Activated CD4-positive, alpha-beta memory T cell treated with anti-CD3 and anti-CD28 coated beads for 36 hours (primary cell): ENCODE measurements at places on chromosomes 7 and 10. TPM values are rescaled to one million over a fixed set of nuclear protein-coding genes. Genes with fewer than 3 reads are reported as not detected.

DNA sequence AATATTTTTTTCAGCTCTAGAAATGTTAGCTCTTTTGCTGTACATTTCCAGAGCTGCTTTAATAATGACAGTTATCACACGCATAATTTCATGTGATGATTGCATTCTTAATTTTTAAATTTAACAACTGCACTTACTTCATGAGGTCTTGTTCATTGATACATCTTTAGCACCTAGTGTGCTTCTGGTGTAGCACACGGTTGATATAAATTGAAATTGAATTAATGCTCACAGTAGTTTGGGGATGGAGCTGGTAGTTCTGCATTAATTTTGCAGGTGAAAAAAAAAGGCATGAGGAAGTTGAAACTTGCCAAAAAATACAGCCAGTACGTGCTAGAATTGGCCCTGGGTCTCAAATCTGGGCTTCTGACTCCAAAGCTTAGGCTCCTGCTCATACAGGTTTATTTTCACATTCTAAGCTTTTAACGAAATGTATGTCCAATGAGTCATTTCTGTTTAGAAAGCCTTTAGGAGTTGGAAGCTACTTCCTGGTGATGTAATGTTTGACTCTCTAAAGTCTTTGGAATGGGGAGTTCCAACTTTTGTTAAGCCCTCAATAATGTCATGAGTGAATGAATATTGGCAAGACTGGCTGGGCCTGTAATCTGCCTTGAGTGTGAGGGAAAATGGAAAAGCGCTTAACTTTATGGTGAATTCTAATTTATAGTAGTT is 62.5 kb downstream of the DAGLB start:
- no peak for DNase-seq

- no peak for DNase-seq
Measured at GRCh38 chr7:101216001-101216859, 1.2 kb downstream of the PLOD3 start.

The TRIM24 gene
- total RNA-seq, result 13.6 TPM

The ABCB1 gene
- 5.4 TPM for total RNA-seq

- no peak for DNase-seq
Measured at GRCh38 chr10:48213047-48213446, 61.4 kb downstream of the FRMPD2 start.

The CDHR1 gene
- 0.40 TPM for total RNA-seq

DNA sequence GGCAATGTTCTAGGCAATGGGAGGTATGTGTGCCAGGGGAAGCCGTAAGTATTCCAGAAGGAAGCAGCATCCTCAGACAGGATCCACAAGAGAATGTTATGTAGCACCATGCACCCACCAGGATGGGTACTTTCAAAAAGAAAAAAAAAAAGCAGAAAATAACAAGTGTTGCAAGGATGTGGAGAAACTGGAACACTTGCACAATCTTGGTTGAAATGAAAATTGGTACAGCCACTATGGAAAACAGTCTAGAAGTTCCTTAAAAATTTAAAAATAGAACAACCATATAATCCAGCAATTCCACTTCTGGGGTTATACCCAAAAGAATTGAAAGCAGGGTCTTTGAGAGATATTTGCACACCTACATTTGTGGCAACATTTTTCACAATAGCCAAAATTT is 20.2 kb downstream of the C10orf71 start:
- DNase-seq, result no peak

DNA sequence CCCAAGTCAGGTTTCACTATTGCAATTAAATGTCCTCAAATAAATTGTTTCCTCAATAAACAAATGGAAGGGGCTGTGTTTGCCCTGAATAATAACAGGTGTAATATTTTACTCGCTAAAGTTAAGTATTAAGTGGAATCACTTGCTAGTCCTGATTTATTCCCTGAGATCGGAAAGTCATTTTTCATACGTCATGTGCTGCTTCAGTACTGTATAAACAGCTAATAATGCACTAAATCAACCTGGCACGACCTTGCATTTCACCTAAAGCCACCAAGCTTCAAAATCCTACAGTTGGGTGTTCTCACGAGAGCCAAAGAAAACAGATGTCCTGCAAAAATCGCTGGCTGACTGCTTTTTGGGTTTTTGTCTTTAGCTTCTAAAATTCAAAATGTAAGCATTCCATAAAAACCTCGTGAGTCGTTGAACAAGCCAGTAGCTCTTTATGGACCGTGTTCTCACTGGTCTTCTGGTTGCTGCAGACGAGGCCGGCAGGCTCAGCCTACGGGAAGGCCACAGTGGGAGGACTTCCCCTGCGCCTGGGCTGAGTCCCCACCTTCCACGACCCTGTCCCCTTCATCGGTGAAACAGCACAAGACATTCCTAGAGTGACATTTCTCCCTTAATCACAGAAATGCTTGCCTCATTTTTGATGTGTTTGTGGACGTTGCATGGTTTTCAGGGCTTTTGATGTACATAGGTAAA is 17.9 kb upstream of the MNX1 start:
- DNase-seq, result no peak

DNA sequence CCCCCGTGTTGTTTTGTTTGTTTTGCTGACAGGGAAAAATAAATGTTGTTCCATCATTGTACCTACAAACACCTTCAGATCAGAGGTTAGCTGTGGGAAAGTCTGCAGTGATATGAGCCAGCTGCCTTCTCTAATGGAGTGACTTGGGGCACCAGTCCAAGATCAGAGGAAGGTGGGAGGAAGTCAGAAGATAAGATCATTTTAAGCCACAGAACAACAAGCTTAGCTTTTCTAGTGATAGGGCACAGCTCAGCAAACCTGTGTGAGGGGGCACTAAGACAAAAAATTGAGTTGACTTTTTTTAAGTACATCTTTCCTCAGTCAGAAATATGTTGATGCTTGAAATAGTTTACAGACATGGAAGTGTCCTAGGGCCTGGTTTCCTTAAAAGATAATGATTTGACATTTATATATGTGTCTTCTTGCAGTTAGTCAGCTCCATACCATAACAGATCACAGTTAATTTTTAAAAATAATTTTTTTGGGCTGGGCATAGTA is 240.3 kb upstream of the KAT6B start:
- DNase-seq, result peak; percentile 55

The ZDHHC6 gene
- 40.1 TPM for total RNA-seq

The CREB5 gene
- 0.15 TPM for total RNA-seq

DNA sequence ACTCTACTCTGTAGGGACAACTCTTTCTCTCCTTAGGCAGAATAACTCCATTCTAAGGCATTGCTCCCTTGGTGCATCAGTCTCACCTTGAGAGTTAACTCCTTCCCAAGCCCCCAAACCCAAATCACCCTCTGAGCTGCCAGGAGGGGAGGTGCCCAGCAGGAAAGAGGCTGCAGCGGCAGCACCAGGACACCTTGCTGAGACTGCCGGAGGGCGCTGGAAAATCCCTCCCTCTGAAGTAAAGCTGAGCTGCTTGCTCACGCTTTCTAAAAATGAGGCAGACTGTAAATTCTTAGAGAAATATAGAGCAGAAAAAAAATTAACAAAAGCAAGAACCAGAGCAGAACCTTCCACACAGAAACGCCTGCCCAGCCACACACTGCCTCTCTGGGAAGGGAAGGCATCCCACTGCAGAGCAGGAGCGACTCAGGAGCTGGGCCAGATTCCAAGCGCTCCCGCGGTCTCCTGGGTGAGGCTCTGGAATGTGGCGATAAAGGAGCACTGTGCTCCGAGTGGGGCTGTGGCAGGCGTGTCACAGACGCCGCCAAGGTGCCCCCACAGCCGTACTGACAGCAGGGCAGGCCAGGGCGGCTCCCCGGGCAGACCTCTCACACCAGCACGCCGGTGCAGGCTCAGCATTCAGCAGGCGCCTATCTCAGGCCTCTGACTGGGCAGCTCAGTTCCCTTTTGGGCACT is 202.1 kb downstream of the TNS3 start:
- DNase-seq, result no peak
